HFFc6 (cell line): ENCODE measurements at places on chromosomes 5 and 9.

DNA sequence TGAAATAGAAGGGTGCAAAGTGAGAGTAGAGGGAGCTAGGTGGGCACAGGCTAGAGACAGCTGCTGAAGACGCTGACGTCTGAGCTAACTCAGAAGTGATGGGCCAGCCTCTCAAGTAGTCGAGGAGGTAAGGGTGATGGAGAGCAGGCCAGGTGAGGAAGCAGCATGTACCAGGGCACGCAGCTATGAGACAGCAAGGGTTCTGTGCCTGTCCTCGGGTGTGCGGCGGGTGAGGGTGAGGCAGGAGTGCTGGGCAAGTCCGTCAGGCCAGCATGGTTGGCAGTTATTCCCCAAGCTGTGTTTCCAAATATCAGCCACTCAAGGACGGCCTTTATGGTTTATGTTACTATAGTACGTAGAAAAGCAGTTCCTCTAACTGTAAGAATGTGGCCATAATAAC lies 6.2 kb downstream of the RMND5B start:
- no peak for DNase-seq

- DNase-seq, result no peak
Measured at GRCh38 chr5:142221091-142221860, 103.5 kb downstream of the SPRY4 start.

GRCh38 chr5:91182763-91183162 lies 200.4 kb downstream of the ARRDC3 start:
- DNase-seq, result peak; percentile 15

- no peak for DNase-seq
Measured at GRCh38 chr9:33472881-33473615, 676 bp downstream of the NOL6 start.

DNA sequence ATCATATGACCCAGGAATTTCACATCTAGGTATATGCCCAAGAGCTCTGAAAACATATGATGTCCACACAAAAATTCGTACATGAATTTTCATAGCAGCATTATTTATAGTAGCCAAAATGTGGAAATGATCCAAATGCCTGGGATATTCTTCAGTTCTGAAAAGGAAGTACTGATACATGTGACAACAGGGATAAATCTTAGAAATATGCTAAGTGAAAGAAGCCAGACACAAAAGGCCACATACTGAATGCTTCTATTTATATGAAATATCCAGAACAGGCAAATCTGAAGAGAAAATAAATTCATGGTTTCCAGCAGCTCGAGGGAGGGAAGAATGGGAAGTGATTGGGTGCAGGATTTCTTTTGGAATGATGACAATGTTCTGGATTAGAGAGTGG lies 16.8 kb upstream of the ZBTB43 start:
- no peak for DNase-seq

DNA sequence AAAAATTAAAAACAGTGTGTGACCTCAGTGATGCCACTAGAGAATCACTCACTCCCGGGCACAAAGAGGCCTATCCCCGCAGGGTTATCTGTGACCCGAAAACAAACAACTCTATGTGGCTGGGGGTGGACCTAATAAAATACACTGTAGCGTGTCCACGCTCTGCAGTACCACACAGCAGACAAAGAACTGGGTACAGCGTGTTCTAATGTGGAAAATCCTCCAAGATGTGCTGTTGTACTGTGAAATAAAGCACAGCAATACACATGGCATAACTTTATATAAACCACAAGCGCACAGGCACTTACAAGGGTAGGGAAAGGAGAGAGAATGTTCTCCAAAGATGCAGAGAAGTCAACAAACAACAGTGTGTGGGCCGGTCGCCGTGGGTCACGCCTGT lies 8.1 kb upstream of the SLC34A1 start:
- no peak for DNase-seq

DNA sequence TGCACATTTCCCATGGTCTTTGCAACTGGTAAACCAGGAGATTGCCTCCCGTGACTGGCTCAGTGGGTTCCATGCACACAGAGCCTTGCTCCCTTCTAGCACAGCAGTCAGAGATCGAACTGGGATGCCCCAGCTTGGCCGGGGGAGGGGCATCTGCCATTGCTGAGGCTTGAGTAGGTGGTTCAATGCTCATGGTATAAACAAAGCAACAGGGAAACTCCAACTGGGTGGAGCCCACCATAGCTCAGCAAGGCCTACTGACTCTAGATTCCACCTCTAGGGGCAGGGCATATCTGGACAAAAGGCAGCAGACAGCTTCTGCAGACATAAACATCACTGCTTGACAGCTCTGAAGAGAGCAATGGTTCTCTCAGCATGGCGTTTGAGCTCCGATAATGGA lies 67.0 kb upstream of the PPP1R2B start:
- no peak for DNase-seq
